ENCODE measurements at places on chromosomes 4 and X.

DNA sequence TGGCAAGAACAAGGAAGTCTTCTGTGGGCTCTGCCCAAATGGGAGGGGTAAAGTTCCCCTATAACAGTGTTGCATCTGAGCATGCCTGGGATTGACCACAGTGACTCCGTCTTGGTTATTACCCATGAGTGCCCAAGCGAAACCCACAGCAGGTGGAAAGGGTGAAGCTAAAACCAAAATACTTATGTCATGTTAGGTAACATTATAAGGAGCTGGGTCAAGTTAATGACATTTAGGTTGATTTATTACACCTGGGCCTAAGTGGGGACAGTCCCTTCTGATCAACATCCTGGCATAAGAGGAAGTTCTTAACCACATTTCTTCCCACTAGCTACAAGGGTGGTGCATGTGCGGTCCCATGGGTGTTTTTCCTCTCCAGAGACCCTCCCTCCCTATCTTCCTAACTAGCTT lies 1.3 kb upstream of the ZNF732 start:
- DNase-seq: no peak

DNA sequence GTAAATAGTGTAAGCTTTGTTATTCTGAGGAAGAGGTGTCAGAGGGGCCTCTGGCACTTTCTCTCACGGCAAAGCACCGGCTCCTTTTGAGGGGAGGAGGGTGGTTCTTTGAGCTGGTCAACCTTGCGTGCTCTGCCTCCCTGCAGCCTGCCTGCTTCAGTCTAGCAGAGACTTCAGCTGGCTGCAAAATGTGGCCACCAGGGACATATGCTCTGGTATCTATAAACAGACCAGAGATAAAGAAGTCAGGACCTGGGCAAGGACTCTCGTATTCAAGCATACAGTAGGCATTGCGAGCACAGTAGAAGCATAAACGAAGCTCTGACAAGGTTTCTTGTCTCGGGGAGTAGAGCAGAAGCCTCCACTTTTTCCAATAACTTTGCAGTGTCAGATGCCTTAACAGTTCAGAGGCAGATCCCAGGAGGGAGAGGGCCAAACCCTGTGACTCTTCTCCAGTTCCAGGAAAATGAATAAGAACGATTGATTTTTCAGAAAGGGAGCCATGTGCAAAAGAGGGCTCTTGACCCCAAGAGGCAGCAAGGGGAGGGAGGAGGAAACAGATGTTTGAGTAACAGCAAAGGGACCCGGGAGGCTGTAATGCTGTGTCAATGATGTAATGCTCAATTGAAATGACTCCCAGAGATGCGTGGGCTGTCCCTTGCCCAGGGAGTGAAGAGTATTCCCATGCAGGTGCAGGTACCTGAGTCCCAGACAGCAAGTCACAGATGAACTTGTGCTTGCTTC lies 57.9 kb upstream of the TEX13D start:
- no peak for DNase-seq

GRCh38 chr4:2062808-2063524 lies 3.8 kb downstream of the NAT8L start:
- DNase-seq: no peak

- DNase-seq: no peak
These were observed 56.1 kb downstream of the LUZP4 start for GRCh38 chrX:115345615-115346014.

- DNase-seq: no peak
These were observed 231.3 kb upstream of the PITX2 start for GRCh38 chr4:110854021-110854678.

GRCh38 chr4:185404031-185404430 lies 7.4 kb downstream of the ANKRD37 start:
- no peak for DNase-seq

DNA sequence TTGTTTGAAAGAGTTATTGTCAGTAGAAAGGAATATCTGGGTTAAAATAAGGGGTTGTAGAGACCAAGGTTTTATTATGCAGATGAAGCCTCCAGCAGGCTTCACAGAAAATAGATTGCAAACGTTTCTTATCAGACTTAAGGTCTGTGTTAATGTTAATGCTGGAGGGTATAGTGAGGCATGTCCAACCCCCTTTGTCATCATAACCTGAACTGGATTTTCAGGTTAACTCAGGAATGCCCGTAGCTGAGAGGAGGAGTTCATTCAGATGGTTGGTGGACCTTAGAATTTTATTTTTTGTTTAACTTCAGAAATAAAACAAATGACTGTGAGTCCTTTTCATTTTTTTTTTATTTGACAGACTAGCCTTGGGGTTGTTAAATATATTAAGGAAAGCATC lies 354.1 kb downstream of the GPM6A start:
- no peak for DNase-seq

GRCh38 chr4:1600211-1600780 lies 83.8 kb downstream of the FAM53A start:
- DNase-seq: no peak

DNA sequence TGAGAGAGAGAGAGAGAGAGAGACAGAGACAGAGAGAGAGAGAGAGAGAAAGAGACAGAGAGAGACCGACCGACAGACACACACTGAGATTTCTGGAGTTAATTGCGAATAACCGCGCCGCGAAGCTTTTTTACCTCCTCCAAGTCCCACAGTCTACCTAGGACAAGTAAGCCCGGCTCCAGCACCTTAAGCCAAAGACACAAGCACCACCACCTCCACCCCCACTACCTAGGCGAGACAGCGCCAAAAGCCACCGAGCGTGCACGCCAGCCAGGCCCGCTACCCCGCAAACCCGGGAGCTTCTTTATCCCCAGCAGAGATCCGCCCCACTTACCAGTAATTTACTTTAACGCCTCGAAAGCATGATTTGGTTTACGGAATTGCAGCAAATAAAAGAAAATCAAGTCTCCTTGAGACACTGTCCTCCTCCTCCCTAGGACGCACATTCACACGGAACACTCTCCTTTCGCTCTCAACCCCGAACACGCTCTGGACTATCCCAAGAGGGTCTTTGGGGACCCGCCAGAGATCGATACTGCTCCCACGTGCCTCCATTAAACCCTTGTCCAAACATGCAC lies 649.6 kb upstream of the DIPK2B start:
- peak; percentile 40 for DNase-seq

DNA sequence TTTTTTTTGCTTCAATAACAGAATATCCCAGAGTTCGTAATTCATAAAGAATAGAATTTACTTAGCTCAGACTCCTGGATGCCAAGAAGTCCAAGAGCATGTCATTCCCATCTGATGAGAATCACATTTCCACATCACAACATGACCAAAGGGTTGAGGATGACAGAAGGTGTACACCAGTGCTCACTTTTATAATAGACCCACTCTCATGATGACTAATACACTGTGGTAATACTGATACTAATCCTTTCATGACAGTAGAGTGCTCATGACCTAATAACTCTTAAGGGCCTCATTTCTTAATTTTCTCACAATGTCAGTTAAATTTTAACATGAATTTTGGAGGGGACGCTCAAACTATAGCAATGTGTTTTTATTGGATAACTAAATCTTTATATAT lies 69.2 kb downstream of the ZNF732 start:
- DNase-seq: no peak

GRCh38 chr4:181676546-181676945 lies 566.7 kb upstream of the TENM3 start:
- no peak for DNase-seq

GRCh38 chr4:55592014-55592413 lies at the start of gene PDCL2:
Gene PDCL2, minus strand, starts transcription at chr4:55592245. Its CDS starts 136 bp downstream, at chr4:55592109.
- DNase-seq: no peak

- no peak for DNase-seq
These were observed 134.3 kb upstream of the PPARGC1A start for GRCh38 chr4:24024157-24024556.

GRCh38 chr4:69787879-69788278 lies 27.5 kb upstream of the SULT1B1 start:
- DNase-seq: no peak

GRCh38 chr4:101183221-101183620 lies 164.1 kb downstream of the PPP3CA start:
- DNase-seq: no peak

Measured in activated naive CD4-positive, alpha-beta T cell treated with Interleukin-2 at 50 U/mL for 16 hours (primary cell).